Vagina (tissue), 2 donors: ENCODE measurements at places on chromosomes 7 and 10. TPM values are rescaled to one million over a fixed set of nuclear protein-coding genes. Genes with fewer than 3 reads are reported as not detected.

Gene PARD3
- 95.5 TPM for total RNA-seq

Gene SH2D4B
- not detected for total RNA-seq

Gene CTAGE4
- total RNA-seq: 6.6 TPM

DNA sequence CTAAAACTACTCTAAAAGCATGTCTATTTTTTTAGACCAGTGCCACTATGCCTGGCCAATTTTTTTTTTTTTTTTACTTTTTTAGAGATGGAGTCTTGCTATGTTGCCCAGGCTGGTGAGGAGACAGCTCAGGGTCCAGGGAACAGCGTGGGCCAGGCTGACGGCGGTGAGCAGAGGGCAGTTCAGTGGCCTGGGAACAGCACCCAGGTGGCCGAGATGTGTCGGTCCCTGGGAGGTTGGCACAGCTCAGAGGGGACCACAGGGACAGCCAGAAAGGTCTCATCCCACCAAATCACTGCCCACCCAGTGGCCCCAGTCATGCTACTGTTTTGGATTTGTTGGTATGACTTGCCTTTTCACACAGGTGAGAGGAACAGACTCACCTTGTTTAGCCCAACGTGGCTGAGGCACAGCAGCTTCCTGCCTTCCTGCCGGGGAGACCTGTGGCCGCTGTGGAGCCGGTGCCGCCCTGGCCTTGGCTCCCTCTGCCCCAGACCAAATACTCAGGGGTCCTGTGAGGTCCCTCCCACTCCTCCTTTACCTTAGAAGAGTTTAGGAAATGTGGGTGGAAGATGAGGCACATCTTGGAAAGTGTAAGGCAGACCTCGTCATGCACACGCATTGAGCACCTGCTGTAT, 109.6 kb downstream of the PTPRE start:
- DNase-seq: no peak

DNA sequence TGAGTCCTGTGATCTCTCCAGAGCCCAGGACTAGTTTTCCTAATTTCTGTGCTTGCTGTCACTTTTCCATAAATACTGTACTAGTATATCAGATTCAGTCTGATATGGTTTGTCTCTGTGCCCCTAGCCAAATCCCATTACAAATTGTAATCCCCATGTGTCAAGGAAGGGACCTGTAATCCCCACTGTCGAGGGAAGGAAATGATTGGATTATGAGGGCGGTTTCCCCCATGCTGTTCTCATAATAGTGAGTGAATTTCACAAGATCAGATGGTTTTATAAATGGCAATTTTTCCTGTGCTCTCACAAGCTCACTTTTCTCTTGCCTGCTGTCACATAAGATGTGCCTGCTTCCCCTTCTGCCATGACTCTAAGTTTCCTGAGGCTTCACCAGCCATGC, 54.8 kb upstream of the IFRD1 start:
- DNase-seq: no peak

DNA sequence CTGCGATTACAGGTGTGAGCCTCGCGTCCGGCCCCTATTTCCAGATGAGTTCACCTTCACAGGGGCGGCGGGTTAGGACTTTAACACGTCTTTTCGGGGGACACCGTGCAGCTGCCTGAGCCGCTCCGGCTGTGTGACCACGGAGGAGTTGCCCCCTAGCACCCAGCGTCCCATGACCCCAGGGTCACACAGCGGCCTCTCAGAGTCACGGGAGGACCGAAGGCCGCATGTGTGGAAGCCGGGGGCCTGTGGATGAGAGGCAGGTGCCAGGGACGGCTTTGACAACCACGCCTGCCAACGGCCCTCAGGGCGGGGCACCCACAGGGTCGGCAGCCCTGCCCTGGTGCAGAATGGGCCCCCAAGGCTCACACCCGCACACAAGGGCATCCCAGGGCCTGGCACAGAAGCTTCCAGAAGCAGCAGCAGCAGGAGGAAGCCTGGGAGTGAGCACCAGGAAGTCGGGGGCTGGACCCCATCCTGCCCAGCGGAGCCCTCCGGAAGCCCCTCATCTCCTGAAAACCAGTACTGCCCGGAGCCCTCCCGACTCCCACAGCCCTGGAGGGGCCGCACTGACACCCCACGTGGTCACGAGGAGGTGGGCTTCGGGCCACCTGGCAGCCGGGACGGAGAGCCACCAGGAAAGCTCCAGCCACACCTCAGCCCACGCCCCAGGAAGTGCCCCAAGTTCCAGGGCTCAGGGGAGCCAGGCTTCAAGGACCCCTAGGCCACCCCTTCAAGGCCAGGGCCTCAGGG, 32.7 kb downstream of the ADAP1 start:
- no peak for DNase-seq
